Occipital lobe (tissue), 3 donors: ENCODE measurements at places on chromosomes 11 and 22. TPM values are rescaled to one million over a fixed set of nuclear protein-coding genes. Genes with fewer than 3 reads are reported as not detected.

The CHST1 gene
- 10.5 TPM for total RNA-seq

The CRYAB gene
- total RNA-seq: 10.3 TPM

The OR5P2 gene
- total RNA-seq: not detected

GRCh38 chr22:49268924-49269323, 558.7 kb downstream of the BRD1 start:
- DNase-seq: no peak

- DNase-seq: no peak
These were observed 18.1 kb downstream of the TRMU start for GRCh38 chr22:46353483-46354105.

The CNTF gene
- total RNA-seq: 2.7 TPM

- DNase-seq: no peak
These were observed 16.9 kb upstream of the CLMP start for GRCh38 chr11:123211981-123212380.
